Neural progenitor cell (in vitro differentiated cells): ENCODE measurements at places on chromosomes 5 and 9.

- DNase-seq: no peak
Observed at GRCh38 chr5:166708291-166708690, 1583.2 kb upstream of the WWC1 start.

- no peak for DNase-seq
Observed at GRCh38 chr5:94024101-94024500, 282.7 kb upstream of the POU5F2 start.

- no peak for DNase-seq
Observed at GRCh38 chr9:91240596-91241165, 121.0 kb downstream of the AUH start.

- no peak for DNase-seq
Observed at GRCh38 chr5:135377751-135378680, 21.0 kb downstream of the MACROH2A1 start.

GRCh38 chr9:27460226-27461023, 63.7 kb upstream of the IFNK start:
- DNase-seq: no peak

GRCh38 chr5:59887274-59887673, 6.3 kb downstream of the PDE4D start:
- no peak for DNase-seq

DNA sequence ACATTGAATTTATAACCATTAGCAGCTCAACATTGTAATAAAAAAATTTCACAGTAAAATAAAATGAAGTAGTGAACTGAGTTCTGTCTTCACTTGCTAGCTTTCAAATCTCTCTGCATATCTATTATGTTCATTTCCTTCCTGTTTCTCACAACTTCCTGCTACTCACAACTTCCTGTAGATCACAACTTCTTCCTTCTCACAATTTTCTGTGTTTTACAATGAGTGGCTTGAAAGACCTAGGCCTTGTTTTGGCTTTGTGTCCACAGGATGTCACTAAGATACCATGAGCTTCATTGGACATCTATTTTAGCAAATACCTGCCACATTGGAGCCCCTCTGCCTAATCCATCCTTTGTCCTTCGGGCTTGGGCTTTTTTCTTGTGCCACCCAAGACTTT, 480.3 kb upstream of the ADAMTS16 start:
- no peak for DNase-seq

- DNase-seq: peak; percentile 65
Observed at GRCh38 chr5:79924936-79925893, 65.8 kb downstream of the MTX3 start.

DNA sequence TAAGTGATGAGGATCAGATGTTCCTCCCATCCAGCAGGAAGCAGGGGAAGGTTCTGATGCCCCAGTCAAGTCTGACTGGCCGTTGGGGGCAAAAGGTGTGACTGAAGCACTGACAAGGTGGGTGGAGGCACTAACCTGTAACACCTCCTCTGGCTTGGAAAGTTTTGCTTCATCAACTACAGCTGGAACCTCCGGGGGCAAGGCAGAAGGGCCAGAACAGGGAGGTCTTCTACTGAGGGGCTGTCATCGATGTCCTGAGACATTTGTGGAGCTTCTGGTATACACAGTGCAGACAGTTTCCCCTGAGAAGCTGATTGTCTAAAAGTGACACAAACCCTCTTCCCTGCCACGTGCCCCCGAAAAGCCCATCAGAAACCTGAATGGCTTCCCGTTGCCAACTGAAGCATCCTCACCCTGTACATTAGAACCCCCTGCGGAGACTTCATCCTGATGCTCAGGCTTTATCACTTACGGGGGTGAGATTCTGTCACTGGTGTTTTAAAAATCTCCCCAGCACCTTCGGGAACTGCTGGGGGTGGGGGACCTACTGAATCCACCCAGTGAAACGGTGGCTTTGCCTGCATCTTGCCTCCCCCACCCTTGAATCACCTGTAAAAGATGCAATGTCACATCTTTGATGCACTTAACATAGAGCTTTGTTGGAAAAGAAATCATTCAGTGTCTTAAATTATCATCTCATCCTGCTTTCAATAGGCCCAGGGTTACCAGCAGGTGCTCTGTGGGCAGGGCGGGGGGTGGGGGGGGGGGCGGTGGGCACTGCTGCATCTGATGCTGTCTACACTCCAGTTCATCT, 24.6 kb downstream of the TRAF1 start:
- no peak for DNase-seq

DNA sequence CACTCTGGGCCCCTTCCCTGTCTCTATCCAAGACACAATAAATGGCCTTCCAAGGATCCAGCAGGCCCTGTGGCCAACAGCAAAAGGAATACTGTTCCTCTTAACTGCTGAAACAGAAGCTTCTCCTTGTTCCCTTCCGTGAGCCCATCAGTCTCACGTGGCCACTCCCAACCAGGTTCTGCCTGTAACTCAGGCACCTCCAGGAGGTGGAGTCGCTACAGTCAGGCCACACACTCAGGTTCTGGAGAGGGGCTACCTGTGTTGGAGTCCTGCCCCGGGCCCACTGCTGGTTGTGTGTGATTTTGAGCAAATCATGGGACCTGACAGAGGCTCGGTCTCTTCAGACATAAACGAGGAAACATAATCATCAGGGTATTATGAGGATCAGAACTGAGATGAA, 10.3 kb downstream of the FAT2 start:
- no peak for DNase-seq

- no peak for DNase-seq
Observed at GRCh38 chr5:114702731-114703130, 340.9 kb downstream of the KCNN2 start.

GRCh38 chr5:133506181-133506580, 106.2 kb downstream of the FSTL4 start:
- no peak for DNase-seq

- DNase-seq: no peak
Observed at GRCh38 chr5:65718576-65719310, 3.2 kb downstream of the SGTB start.

DNA sequence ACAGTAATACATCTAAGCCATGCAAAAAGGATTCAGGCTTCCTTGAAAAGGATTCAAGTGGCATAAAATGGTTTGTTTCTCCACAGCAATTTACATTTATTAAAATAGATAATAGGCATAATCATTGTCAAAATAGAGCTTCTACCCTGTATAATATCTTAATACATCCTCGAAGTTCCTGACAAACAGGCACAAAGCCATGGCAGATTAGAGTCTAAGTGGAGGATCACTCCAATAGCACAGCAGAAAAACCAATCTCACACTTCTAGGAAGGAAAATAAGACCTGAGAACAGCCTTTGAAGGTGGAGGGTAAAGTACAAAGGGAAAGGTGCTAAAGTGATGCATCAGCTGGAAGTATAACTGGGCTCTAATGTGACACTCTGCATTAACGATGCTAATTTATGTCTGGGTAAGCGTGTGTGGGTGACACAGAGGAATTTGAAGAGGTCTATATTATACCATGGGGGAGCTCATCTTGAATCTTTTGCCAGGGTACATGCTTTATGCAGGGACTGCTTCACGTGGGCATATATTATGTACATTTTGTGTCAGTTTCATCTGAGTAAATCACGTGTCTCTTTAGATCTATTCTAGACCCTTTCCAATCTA, 28.8 kb downstream of the PPP2R2B start:
- no peak for DNase-seq

- no peak for DNase-seq
Observed at GRCh38 chr9:71025728-71026127, 95.7 kb downstream of the TRPM3 start.

DNA sequence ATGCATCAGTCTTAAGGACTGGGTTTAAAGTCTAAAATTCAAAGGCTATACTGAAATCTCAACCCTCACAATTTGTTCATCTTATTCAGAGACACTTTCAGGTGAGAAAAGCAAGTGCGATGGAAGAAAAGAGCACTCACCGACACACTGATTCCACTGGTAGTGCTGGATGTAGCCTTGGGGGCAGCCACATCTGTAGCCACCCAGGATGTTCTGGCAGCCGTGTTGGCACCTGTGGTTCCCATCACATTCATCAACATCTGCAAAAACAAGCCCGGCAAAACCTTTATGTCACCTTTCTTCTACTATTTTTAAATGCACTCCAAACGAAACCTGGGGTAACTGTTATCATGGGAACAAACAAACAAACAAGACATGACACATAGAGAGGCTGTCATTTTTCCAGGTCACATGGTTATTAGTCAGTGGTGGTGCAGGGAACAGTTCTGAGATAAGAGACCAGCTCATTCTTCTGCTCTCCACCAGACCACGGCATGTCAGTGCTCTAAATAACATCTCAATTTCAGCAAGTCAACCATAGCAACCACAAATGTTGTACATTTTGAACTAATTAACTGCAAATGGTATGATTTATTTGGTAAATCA, 188.4 kb downstream of the SLC12A2 start:
- DNase-seq: no peak

- DNase-seq: peak; percentile 91
Observed at GRCh38 chr5:60287174-60287771, 393.7 kb upstream of the PDE4D start.
